ENCODE measurements at places on chromosomes 3 and 15.

GRCh38 chr3:32045091-32045915 is 61.1 kb upstream of the GPD1L start:
- DNase-seq: no peak

DNA sequence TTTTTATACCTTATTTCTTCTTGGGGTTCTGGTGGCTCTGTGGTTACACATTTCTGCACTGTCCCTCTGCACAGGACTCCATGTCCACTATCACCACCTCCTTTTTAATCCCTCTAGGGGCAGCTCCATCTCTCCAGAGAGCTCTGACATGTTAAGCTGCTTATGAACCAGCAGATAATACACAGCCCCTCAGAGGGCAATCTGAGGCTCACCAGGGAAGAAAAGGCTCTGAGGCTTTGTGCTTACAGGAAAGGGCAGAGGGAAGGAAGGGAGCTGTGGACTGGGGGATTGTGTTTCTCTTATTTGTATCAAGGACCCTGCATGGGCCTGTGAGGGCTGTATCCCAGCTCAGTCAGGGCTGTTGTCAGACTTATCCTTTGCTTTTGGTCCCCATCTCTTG is 164.5 kb downstream of the EPHB1 start:
- DNase-seq: no peak

DNA sequence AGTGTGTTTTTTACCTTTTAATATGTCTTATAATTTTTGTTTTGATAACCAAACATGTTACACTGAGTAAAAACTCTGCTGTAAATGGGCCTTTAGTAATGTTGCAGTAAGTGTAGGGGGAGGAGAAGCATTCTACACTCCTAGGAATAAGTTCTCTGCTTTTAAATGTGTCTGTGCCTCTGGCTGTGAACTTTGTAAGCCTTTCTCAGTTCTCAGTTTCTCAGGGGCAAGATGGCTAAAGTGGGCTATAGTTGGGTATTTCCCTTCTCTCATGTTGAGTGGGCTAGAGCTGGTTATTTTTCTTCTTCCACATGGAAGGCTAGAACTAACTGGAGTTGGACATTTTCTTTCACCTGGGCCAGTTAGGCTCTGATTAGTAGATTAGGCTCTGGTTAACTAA is 75.3 kb upstream of the NUDT16 start:
- DNase-seq: no peak

DNA sequence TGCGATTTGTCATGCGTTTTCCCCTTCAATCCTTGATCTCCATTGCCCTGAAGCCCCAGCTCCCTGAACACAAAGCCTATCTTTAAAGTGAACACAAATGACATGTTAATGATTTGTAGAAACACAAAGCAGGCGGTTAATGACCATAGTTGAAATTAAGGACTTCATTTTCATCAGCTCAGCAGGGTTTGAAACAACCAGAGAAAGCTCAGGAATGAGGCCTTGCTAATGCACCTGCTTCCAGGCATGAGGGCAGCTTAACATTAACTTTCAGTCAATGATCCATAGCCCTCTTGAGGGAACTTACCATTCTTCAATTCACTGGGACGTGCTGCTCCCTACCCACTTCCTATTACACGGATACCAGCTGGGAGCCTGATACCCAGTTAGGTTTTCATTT is 427.2 kb upstream of the CBLB start:
- DNase-seq: no peak

DNA sequence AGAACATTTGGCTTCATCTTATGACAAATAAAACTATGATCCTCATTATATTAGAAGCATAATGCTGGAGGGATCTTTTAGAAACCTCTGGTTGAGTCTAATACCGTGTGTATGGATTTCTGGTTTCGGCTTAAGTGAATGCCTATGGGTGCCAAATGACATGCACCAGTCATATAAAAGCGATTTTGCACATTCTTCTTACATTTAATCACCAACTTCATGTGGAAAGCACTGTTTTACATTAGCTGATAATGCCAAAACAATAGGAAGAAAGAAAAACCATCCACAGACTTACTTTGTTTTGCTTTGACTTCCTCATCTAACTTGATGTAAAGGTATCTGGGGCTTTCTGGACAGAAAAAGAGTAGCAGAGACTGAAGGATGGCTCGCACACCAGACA is 20.9 kb downstream of the SLC2A2 start:
- DNase-seq: no peak

- DNase-seq: no peak
These were observed 16.6 kb downstream of the NRG4 start for GRCh38 chr15:75995611-75996010.

GRCh38 chr3:61541694-61542093 is 19.7 kb upstream of the PTPRG start:
- DNase-seq: no peak

DNA sequence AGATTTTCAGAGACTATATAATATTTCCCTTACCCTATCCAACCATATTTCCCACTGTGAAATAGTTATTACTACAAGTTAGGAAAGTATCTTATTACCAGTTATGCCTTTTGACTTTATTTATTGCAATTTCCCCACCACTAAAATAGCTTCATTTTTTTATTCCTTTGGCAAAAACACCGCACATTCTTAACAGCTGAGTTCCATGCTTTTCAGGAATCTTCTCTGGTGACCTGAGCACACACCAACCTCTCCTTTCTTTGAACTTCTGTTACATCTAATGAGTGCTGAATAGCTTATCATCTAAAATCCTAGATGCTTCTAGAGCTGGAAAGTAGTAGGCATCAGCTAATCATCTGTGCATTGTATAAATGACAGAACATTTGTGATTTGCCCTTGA is 99.1 kb downstream of the UBE2E2 start:
- DNase-seq: no peak

GRCh38 chr15:49063402-49064280 is 17.4 kb upstream of the SECISBP2L start:
- no peak for DNase-seq

DNA sequence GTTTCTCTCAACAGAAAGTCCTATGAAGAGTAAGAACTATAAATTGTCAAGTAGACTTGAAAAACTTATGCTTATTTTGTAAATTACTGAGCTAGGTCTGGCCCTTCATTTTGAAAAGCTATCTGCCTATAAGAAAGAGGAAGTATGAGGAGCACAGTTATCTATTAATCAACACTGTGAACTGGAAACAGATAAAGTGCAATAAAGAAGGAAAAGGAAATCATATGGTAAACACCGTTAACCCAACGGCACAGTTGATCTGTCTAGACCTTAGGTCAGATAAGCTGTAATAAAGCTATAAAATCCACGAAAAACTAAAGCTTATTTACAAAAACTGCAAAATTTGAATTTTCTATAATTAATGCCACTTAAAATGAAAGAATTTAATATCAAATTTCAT is 242.5 kb downstream of the ZBTB20 start:
- no peak for DNase-seq

DNA sequence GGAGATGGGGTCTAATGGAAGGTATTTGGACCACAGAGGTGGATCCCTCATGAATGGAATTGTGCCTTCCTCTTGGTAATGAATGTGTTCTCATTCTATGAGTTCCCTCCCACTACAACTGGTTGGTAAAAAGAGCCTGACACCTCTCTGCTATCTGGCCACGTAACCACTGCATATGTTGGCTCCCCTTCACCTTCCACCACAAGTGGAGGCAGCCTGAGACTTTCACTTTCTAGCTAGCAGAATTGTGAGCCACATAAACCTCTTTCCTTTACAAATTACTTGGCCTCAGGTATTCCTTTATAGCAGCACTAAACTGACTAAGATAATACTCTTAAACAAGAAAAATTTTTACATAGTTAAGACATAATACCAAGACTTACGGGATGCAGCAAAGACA is 155.3 kb downstream of the NR1I2 start:
- DNase-seq: no peak

- no peak for DNase-seq
These were observed 157.2 kb downstream of the CADPS start for GRCh38 chr3:62718011-62718410.

- DNase-seq: no peak
These were observed 141.9 kb upstream of the CCDC54 start for GRCh38 chr3:107235193-107235927.

DNA sequence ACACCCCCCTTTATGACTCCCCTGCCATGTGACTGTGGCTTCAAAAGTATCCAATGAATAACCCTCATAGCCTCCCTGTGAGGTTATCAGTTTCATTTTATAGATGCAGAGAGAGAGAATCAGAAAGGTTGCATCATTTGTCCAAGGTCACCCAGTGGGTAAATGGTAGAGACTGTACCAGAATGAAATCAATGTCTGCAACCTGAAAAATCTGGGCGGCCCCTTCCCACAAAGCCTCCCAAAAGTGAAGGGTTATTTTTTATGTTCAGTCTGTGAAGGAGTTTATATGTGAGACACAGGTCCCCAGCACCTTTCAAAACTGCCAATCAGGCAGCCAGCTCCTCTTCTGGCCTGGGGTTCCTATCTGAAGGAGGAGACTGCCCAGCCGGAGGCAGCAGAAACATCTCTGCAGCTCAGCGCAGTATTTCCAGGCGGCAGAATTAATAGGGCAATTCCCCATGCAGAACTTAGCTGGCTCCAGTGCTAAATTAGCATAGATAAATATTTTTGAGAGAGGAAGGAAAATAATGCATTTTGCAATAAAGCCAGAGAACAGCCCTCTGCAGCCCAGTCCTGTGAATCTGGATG is 130.8 kb upstream of the PRR20G start:
- no peak for DNase-seq

DNA sequence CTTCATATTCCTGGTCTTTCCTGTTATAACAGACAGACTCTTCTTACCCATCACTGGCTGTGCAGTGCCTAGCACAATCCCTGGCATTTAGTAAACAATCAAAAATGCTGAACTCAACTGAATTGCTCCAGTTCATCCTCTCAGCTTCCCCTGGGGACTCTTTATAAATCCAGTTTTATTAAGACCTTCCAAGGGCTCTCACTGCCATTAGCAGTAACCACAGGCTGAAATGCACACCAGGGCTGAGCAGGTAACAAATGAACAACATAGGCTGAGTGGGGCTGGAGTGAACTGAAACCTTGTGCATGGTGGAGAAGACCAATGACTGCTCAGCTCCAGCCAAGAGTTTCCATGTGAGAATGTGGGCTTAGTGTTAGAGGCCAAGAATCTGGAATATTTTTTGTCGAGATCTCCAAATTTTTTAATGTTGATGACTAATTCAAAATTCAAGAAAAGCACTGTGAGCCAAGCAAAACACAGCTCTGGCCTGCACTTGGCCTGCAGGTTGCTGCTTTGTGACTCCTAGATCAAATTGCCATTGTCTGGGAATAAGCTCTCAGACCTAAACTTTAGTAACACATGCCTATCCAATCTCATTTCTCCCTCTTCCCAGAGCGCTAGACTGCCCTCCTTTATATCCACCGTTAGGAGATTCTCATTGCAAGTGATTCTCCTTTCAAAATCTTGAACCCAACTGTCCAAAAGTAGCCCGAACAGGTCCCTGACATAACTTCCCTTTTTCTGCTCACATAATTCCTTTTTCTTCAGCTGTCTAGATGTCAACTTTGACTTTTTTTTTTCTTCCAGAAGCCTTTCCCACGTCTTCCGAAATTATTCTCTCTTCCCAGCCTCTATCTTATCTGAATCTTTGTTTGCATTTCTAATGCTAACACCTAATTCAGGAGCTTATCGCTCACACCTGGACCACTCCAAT is 7.4 kb downstream of the SQOR start:
- DNase-seq: no peak

DNA sequence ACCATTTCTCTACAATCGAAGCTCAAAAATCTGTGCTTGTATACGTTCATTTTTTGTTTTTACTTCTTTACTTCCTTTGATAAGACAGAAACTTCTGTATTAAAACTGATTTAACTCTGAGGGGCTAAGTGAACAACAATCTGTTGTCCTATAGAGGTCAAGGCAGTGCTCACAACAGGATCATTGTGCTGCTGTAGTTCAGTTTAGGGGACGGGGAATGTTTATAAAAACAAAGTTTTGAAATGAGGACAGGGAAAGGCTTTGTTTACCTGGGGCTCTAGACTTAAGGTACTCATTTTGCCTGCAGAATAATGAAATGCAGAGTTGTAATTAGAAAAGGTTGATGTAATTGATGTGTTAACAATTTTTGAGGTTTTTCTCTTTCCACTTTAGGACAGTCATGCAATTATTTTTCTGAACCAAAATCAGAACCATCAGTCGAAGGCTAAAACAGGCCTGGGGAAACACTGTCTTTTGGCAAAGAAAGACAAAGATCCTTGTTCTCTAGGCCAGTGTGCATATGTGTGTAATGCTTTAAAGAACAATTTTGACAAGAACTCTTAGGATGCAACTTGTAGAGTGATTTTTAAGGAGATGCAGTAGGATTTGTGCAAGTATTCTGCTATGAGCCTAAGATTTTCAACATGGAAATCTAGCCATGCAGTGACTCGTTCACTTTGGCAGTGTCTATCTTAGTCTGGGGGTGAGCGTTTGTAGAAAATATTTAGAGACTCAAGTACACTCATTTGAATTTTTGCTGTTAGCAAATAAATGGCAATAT is 165.2 kb downstream of the PGPEP1L start:
- no peak for DNase-seq

GRCh38 chr3:105933871-105934270 is 65.1 kb upstream of the CBLB start:
- DNase-seq: no peak

DNA sequence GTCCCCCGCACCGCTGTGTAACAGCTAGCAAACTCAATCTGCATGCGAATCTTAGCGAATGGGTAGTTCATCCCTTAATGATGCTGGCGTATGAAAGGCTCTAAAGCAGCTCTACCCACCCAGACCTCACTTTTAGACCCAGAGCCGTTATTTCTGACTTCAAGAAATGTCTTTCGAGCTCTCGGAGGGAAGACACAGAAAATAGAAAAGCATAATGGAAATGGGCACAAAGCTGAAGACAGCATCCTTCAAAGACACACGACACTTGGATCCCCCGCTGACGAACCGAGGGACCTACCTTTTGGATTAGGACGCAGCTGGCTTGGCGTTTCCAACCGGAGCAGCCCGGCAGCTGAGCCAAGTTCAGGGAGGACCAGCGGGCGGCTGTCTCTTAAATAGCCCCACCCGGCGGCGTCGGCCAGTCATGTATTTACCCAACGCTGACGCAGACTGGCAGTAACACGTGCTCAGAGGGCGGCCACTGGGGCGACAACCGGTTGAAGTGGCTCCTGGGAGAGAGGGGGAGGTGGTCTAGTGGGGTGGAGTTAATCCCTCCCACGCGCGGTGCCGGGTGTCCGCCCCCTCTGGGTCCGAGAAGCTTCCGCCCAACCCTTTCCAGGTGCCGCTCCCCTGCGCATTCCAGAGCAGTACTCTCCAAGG is 1.5 kb downstream of the CCK start:
- DNase-seq: no peak

DNA sequence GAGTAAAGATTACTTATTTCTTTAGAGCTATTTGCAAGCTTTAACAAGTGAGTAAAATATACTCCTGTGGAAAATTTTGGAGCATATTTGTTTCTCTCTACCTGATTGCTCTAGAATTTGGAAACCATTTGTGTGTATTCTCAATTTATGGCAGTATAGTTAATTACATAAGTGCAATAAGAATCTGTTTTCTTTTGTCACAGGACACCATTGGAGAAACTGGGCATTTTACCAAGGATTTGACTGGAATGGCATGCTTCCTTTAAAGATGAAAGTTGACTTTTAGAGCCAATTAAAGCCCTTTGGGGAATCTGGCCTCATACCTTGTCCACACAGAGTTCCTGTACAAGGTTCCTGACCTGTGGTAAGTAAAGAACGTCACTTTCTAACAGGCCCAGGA is 38.4 kb downstream of the PAQR5 start:
- no peak for DNase-seq

All from activated CD4-positive, alpha-beta T cell treated with anti-CD3 and anti-CD28 coated beads for 1 hour (primary cell).